ENCODE measurements at places on chromosomes 3 and 15.

GRCh38 chr3:10354361-10355015 lies 33.6 kb upstream of the SEC13 start:
- DNase-seq: no peak

DNA sequence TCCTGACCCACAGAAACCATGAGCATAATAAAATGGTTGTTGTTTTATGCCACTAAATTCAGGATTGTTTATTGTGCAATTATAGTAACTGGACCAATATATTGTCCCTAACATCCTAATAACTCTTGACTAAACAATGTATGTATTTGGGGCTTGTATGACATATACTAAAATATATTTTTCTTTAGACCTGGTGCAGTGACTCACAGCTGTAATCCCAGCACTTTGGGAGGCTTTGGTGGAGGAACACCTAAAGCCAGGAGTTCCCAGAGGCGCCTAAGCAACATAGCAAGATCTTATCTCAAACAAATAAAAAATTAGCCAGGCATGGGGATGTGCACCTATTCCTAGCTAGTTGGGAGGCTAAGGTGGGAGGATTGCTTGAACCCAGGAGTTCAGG lies 180.4 kb downstream of the SUCNR1 start:
- no peak for DNase-seq

DNA sequence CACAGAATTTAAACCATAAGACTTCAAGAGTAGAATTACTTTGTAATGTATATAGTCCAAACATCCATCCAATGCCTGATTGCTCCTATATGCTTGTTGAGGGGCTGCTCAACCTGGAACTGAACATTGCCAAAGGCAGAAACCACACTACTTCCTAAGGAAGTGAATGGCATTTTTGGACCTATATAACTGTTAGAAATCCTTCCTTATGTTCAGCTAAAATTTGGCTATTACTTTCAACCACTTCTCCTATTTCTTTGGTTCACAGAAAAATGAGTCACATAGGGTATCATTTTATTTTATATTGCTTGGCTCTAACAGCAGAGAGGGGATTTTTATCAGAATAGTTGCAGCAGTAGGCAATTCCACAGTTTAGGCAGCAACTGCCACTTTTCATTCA lies 342.1 kb downstream of the SLC9A9 start:
- no peak for DNase-seq

GRCh38 chr15:48624700-48625099 lies 20.8 kb downstream of the FBN1 start:
- DNase-seq: no peak

DNA sequence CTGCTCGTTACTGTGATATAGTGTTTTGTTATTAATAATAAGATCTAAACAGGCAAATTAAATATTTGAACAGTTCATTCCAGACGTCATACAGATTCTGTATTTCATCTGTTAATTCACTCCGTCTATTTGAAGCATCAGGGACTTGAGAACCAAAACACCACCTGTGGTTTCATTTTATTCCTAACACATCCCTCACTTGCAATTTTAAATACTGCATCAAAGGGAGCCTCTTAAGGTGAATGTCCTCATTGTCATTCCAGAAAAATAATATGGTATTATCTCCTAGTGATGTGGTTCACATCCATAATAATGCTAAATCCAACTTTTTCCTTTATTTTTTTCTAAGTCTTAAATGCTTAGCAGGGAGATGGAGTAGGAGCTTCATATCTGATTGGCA lies 1390.9 kb upstream of the CADM2 start:
- no peak for DNase-seq

All from activated CD8-positive, alpha-beta memory T cell treated with anti-CD3 and anti-CD28 coated beads for 1 hour (primary cell).